ENCODE measurements at places on chromosomes 6 and 20.

DNA sequence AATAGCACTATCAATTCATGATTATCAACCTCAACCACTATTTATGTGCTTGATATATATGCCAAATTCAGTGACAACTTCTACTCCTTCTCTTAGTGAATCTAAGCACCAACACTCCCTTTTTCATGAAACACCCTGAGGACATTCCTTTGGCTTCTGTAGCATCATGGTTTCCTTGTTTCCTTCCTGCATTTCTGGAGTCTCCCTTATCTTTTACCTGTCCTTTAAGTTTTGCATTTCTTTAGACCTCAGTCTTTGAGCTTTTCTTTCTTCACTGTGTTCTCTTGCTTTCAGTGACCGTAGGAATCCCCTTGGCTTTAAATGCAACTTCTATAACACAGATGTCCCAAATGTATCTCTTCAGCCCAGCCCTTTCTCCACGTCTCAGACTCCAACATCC is 143.8 kb upstream of the MLIP start:
- no peak for DNase-seq

DNA sequence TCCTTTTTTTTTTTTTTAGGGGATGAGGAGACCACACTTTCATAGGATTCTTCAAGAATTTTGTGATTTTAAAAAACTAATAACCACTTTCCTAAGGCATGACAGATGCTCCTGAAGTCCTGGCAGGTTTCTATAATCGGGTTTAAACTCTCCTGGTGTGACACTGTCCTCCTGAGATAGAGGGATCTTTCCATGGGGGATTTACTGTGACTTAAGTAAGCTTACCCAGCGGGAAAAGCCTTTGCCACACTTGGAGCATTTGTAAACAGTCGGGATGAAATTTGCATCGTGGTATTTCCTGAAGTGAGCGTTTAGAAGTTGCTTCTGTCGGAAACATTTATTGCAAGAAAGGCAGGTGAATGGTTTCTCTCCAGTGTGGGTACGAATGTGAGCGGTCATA is 16.6 kb downstream of the CTCFL start:
- no peak for DNase-seq

DNA sequence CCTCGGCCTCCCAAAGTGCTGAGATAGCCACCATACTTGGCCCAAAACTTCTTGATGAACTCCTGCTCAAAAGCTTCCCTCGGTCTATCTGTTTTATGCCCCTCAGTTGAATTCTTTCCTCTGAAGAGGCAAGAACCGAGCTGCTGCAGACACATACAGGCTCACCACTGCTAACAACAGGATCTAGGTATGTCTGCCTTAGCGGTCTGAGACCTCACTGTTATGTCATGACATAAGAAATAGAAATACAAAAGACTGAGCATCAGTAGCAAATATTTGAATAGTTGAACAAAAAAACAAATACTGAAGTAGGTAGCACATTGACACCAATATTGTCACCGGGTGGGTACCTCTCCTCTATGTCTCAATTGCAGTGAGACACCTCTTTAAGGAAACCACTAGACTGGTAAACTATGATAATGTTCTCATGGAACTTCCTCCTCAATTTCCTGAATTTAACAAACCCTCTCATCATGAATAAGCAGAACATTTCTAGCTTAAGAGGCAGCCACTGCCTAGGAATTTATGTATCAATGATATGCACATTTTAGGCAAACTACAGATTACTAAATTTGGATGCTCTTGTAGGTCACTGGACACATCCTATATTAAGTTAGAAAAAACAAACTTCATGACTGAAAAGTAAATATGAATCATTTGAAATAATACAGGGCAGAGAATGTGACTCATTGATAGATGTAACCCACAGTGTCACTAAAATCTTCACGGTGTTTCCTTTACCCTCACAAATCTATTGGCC is 9.4 kb upstream of the STXBP5 start:
- no peak for DNase-seq

DNA sequence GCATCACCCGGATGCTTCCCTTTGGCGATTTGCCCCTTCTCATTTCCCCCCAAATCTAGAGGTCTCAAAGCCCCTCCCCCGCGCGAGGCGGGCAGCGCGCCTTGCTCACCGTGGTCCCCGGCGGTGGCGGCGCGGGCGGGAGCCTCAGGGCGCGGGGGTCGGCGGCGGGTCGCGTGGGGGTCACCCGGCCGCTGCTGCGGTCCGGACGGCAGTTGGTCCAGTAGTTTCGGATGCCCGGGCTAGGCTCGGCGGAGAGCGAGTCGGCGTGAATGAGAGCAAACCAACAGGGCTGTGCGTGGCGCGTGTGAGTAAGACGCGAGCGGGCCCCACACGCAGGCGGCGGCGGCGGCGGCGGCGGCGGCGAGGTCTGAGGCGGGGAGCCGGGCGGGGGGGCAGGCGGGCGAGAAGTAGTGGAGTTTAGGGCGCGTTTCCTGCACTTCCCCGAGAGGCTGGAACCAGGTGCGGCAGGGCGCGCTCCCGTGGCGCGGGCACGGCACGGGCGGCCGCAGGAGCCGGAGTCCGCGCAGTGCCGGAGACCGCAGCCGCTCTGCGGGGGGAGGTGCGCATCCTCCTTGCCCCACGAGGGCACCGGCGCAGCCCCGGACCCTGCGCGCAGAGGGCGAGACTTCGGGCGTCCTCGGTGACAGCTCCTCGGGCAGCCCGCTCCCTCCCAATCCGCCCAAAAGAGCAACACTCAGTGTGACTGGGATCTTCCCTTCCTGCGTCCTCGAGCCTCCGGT is 567 bp downstream of the HS3ST5 start:
- no peak for DNase-seq

GRCh38 chr20:63121749-63122405 is 94.1 kb downstream of the YTHDF1 start:
- no peak for DNase-seq

DNA sequence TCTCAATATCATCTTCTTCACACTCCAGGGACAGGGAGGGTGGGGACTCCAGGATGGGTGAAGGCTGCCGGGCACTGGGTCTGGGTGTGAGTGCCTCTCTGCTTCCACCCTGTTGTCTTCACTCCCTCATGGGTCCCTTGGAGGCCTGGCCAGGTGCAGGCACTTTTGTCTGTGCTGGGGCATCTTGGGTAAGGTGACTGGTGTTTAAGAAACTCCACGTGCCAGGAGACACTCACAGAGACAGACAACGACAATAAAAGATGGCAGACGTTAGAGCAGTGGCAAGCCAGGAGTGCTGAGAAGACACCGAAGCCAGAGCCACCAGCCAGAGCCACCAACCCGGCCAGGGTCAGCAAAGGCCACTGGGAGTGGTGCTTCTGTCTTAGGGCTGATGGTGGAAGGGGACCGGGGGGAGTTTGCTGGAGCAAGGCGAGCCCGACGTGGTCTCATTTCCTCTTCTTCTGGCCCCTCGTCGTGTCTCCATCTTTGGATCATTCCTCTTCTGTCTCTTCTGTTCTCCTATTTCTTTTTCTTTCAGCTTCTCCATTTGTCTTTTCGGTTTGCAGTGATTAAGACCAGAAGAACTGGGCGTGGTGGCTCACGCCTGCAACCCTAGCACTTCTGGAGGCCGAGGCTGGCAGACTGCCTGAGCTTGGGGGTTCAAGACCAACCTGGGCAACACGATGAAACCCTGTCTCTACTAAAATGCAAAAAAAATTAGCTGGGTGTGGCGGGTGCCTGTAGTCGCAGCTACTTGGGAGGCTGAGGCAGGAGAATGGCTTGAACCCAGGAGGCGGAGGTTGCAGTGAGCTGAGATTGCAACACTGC is 90.8 kb downstream of the RAMACL start:
- no peak for DNase-seq

- DNase-seq, result no peak
These were observed 211.6 kb upstream of the ZNF184 start for GRCh38 chr6:27684264-27685211.

GRCh38 chr6:24391756-24392405 is 10.9 kb upstream of the MRS2 start:
- DNase-seq, result no peak

- no peak for DNase-seq
These were observed 82.9 kb downstream of the PDE10A start for GRCh38 chr6:165580136-165580535.

DNA sequence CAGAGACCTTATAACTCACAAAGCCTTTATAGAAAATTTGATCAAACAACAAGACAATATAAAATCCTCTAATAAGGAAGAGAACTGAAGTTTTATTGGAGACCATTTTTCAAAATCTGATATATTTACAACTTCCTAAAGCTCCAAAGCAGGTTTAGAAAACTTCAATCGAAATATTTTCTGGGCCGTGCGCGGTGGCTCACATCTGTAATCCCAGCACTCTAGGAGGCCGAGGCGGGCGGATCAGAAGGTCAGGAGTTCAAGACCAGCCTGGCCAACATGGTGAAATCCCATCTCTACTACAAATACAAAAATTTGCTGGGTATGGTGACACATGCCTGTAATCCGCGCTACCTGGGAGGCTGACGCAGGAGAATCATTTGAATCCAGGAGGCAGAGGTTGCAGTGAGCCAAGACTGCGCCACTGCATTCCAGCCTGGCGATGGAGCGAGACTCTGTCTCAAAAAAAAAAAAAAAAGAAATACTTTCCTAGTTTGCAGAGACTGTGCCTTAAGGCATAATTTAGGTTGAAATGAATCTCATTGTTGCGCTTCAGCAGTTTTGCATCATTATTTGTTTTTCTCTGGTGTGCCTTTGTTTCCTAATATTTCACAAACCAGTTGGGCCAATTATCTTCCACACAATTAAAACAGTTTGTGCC is 60.6 kb upstream of the ASIP start:
- DNase-seq, result no peak

GRCh38 chr6:159125014-159125609 is 44.1 kb upstream of the FNDC1 start:
- DNase-seq, result no peak

- no peak for DNase-seq
These were observed 44.9 kb downstream of the REPS1 start for GRCh38 chr6:138943089-138943625.

DNA sequence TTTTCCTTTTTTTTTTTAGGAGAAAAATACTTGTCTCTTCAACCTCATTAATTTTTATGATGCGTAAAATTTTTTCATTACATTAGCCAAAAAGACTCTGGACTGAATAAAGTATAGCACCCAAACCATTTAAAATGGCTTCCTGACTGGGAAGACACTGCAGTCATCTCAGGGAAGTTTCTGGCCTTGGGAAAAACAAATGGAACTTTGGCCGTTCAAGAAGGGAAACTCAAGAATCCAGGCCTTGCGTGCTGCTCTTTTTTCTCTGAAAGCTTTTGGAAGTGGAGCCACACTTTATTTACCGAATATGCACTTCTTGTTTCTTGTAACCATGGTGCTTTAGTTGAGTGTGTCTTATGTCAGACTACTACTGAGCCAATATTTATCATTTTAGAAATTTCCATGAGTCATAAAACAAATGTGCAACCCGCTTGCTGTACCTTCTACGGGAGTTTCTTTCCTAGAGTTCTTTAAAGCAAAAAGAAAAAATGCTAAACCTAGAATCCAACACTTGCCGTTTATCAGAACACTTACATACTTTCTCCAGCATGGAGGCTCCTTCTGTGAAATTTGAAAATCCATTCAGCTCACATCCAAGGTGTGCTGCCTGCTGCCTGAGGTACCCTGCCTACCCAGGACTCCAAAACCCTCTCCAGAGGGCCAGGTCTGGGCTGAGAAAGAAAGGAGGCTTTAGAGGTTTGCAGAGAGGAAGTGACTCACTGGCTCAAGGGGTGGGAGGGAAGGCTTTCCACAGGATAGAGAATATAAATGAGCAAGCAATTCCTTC is 11.5 kb upstream of the DSTN start:
- DNase-seq, result no peak

- no peak for DNase-seq
These were observed 401.8 kb downstream of the SAMD5 start for GRCh38 chr6:147910281-147910680.

DNA sequence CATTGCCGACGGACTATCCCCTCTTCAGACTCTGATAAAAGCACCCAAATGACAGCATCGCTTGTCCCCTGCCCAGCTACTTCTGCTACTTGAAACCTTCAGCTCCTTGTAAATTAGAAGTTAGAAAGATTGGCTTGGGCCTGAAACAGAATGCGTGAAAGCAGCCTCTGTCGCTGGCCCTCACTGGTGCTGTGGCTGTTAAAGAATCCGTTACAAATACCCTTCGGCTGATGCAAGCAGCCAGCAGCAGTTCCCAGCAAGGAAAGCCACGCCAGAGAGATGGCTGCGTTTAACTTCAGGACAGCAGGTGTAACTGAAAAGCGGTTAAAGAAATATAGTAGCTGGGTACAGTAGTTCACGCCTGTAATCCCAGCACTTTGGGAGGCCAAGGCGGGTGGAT is 2.4 kb upstream of the PRR18 start:
- DNase-seq, result no peak

GRCh38 chr6:57147401-57147800 is 24.7 kb upstream of the BAG2 start:
- DNase-seq, result no peak

- DNase-seq, result no peak
These were observed 92.8 kb downstream of the GRM4 start for GRCh38 chr6:34052918-34053608.

DNA sequence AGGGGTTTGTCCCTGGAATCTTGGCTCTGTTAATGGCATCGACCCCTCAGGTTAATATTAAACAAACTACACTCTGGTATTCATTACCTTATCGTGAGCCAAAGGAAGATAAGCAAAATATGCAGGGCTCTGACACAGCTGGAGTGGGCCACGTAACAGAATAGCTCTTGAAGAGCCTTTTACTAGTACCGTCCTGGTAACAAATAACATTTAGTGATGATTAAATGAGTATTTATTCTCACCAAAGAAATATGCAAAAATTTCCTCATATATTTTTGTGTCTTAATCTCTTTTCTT is 20.1 kb upstream of the UTRN start:
- no peak for DNase-seq

- no peak for DNase-seq
These were observed 50.6 kb downstream of the SLC22A3 start for GRCh38 chr6:160398674-160399271.

GRCh38 chr6:115363379-115363778 is 697.3 kb downstream of the FRK start:
- DNase-seq, result no peak

GRCh38 chr6:46184114-46184513 is 13.3 kb upstream of the ENPP5 start:
- DNase-seq, result no peak

- DNase-seq, result no peak
These were observed 280.5 kb upstream of the JAG1 start for GRCh38 chr20:10954137-10954840.

GRCh38 chr6:156827382-156827781 is 50.2 kb downstream of the ARID1B start:
- no peak for DNase-seq

All from stimulated activated CD4-positive, alpha-beta T cell treated with anti-CD3 and anti-CD28 coated beads, Interleukin-1b, Interleukin-23, amount 100 ng/mL, for 1 hour (primary cell).